ENCODE measurements at places on chromosomes 4 and X. TPM values are rescaled to one million over a fixed set of nuclear protein-coding genes. Genes with fewer than 3 reads are reported as not detected.

GRCh38 chrX:46841346-46841745 lies 4.5 kb downstream of the RP2 start:
- DNase-seq = no peak

DNA sequence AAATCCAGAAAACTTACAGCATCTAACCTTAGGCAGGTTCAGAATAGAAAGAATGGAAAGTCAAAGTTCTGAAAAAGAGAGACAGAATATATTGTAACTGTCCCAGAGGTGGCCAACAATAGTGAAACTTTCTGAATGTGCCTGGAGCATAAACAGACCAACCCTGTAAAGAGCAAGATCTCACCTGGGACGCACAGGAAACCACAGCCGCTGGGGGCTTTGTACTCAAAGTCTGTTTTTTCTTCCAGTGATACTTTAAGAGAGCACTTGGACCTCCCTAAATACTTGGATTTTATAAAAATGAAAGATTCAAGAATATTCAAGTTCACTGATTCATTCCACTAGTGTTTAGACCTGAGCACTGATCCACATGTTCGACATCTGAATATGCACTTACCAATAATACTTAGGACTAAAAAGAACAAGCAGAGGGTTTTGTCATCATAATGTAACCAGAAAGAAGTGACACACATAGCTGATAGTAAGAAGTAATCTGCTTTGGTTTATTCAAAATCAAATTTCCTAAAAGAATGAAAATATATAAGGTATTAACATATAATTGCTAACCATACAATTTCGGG lies 35.3 kb downstream of the ARAP2 start:
- DNase-seq = no peak

GRCh38 chrX:69948276-69948797 lies 101.4 kb downstream of the AWAT2 start:
- DNase-seq = no peak

GRCh38 chrX:2320580-2321327 lies 180.0 kb downstream of the DHRSX start:
- DNase-seq = peak; percentile 81

DNA sequence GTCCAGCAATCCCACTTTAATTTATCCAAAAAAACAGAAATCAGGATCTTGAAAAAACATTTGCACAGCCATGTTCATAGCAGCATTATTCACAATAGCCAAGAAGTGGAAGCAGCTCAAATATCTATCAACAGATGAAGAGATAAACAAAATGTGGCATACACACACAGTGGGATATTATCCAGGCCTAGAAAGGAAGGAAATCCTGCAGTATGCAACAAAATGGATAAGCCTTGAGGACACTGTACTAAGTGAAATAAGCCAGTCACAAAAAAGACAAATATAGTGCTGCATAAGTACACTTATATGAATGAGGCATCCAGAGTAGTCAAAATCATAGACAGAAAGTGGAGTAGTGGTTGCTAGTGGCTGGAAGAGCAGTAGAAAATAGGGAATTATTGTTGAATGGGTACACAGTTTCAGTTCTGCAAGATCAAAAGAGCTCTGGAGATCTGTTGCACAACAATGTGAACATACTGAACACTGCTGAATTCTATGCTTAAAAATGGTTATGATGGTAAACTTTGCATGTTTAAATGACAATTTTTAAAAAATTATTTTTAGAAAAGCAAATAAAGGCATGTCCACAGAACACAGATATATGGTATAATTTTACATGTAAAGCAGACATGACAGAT lies 25.6 kb downstream of the CHM start:
- DNase-seq = no peak

DNA sequence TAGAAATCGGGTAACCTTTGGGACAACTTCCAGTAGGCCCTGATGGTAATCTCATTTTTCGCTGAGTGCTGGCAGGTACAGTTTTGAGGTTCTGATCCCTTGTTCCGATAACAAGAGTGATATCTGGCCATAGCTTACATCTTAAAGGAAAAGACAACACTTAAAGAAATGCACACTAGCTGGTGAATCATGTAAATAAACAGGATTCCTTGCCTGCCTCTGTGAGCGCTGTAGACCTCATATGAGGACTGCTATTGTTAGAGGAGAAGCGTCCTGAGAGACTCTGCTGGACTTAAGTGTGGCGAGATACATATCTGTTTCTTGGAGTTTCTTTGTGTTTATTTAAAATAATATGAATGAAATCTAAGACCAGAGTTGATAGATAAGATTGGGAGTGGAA lies 149.3 kb upstream of the SLC4A4 start:
- DNase-seq = peak; percentile 47

- no peak for DNase-seq
These were observed 69.1 kb downstream of the SPIN4 start for GRCh38 chrX:63282077-63282476.

RRH gene
- total RNA-seq = 0.38 TPM
